ENCODE measurements at places on chromosomes 5 and 9. TPM values are rescaled to one million over a fixed set of nuclear protein-coding genes. Genes with fewer than 3 reads are reported as not detected.

- DNase-seq = no peak
- no peaks in the 10 kb centered on the region for H3K36me3 ChIP-seq
- peaks cover 5% of the 10 kb centered on the region for H3K4me1 ChIP-seq
- peaks cover 7% of the 10 kb centered on the region for H3K27me3 ChIP-seq
- no peak overlapping the region for H3K27ac ChIP-seq
Observed at GRCh38 chr9:132993511-132993939, 15.0 kb downstream of the GFI1B start.

GRCh38 chr5:67887748-67888161 lies 327.8 kb upstream of the PIK3R1 start:
- no peaks in the 10 kb centered on the region for H3K36me3 ChIP-seq
- no peak overlapping the region for H3K4me3 ChIP-seq
- H3K27me3 ChIP-seq = peaks cover 4% of the 10 kb centered on the region
- H3K4me1 ChIP-seq = no peaks in the 10 kb centered on the region
- no peak for DNase-seq

- no peak for DNase-seq
- no peaks in the 10 kb centered on the region for H3K36me3 ChIP-seq
- H3K4me3 ChIP-seq = no peak overlapping the region
- H3K27ac ChIP-seq = no peak overlapping the region
- no peaks in the 10 kb centered on the region for H3K27me3 ChIP-seq
Observed at GRCh38 chr5:69158039-69158438, 8.9 kb upstream of the CCNB1 start.

GRCh38 chr5:17123010-17123409 lies 94.4 kb upstream of the BASP1 start:
- H3K27ac ChIP-seq = no peak overlapping the region
- no peak for DNase-seq
- no peaks in the 10 kb centered on the region for H3K36me3 ChIP-seq
- peaks cover 14% of the 10 kb centered on the region for H3K4me1 ChIP-seq
- no peak overlapping the region for H3K4me3 ChIP-seq

GRCh38 chr5:61766141-61766540 lies 434.1 kb downstream of the ZSWIM6 start:
- peaks cover 21% of the 10 kb centered on the region for H3K27me3 ChIP-seq
- DNase-seq = no peak
- H3K27ac ChIP-seq = no peak overlapping the region
- H3K4me3 ChIP-seq = no peak overlapping the region
- H3K36me3 ChIP-seq = no peaks in the 10 kb centered on the region

GRCh38 chr5:148965511-148966265 lies 97.2 kb downstream of the SH3TC2 start:
- DNase-seq = peak; percentile 94
- H3K27me3 ChIP-seq = no peaks in the 10 kb centered on the region
- H3K36me3 ChIP-seq = no peaks in the 10 kb centered on the region
- peak overlapping the region; percentile 18 for H3K27ac ChIP-seq

DNA sequence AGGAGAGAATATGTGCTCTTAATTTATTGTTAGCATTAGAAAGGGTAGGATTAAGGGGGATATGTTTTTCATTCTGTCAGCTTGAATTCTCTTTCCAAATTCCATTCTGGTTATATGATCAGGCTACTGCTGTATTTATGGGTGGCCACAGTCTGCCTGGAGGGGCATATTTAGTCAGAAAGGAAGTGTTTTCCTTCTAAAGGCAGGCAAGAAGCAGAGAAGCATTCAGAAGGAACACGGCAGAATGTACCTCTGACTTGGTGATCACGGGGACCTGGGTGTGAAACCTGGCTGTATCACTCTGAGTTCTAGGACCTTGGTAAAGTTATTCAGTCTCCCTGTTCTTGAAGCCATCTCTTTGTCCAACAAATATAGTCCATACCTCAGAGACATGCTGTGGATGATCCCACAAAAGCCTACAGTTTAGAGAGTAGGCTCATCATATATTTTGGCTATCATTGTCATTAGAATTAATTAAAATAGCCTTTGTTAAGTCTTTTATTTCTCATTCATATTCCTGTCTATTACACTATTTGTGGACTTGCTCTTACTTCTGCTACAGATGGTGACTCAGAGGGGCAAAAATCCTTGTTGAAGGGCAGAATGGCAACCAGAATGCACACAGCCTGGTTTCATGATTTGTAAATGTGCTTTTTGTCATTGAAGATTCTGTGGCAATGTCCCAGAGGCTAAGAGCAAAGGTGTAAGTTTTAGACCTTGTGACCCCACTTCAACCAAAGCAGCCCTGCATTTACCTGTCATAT lies 2.7 kb downstream of the TNC start:
- peaks cover 71% of the 10 kb centered on the region for H3K27me3 ChIP-seq

DNA sequence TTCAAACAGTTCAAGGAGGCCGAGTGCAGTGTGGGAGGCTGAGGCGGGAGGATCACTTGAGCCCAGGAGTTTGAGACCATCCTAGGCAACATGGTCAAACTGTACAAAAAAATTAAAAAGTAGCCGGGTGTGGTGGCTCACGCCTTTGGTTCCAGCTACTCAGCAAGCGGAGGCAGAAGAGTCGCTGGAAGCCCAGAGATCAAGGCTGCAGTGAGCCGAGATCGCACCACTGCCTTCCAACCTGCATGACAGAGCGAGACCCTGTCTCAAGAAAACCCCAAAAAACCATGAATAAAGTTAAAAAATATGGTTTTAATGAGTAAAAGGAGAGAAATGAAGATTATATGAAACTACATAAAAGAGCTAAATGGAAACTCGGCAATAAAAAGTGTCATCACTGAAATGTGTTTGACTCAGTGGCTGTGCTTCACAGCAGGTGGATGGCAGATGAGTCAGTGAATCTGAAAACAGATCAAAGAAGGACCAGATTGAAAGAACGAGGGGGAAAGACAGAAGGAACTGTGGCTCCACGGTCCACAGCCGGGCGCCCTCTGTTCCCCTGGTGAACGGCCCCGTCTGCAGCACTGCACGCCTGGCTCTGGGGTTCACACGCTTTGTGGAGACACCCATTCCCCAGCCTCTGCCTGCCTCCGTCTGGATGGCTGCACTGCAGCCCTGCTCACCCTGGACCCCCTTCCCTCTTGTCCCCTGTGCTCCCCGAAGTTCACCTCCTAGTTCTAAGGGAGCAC lies 25.1 kb downstream of the EXD3 start:
- H3K27ac ChIP-seq = no peak overlapping the region
- no peaks in the 10 kb centered on the region for H3K27me3 ChIP-seq
- DNase-seq = no peak
- H3K4me1 ChIP-seq = peaks cover 11% of the 10 kb centered on the region
- H3K36me3 ChIP-seq = no peaks in the 10 kb centered on the region
- H3K4me3 ChIP-seq = no peak overlapping the region

PTGR1 gene
- total RNA-seq = 53.9 TPM

PCDHB13 gene
- 0.22 TPM for total RNA-seq

EQTN gene
- total RNA-seq = not detected

DNA sequence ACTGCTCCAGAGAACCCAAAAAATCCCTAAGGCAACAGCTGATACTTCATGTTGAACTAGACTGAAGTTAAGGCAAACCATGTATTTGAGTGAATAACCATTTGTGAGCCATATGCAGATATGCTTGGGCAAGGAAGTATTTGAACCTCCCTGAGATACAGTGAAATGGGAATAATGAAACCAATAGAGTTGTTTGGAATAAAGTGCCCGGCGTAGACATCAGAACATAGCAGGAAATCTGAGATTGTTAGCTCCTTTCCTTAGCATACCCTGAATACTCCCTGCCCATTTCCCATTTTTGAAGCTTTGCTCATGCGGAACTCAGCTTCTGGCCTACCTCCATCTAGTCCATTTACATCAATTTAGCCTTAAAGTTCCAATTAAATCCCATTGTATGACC lies 611.9 kb downstream of the EFNA5 start:
- H3K4me3 ChIP-seq = no peak overlapping the region
- H3K36me3 ChIP-seq = no peaks in the 10 kb centered on the region
- H3K27me3 ChIP-seq = no peaks in the 10 kb centered on the region
- no peak overlapping the region for H3K27ac ChIP-seq
- no peaks in the 10 kb centered on the region for H3K4me1 ChIP-seq

GRCh38 chr5:82338771-82339373 lies 60.7 kb upstream of the RPS23 start:
- no peak overlapping the region for H3K4me3 ChIP-seq
- no peak overlapping the region for H3K27ac ChIP-seq
- no peaks in the 10 kb centered on the region for H3K27me3 ChIP-seq

MSX2 gene
- total RNA-seq = 11.3 TPM

- H3K27ac ChIP-seq = no peak overlapping the region
- H3K36me3 ChIP-seq = no peaks in the 10 kb centered on the region
- H3K27me3 ChIP-seq = no peaks in the 10 kb centered on the region
- peaks cover 10% of the 10 kb centered on the region for H3K4me1 ChIP-seq
- DNase-seq = no peak
- no peak overlapping the region for H3K4me3 ChIP-seq
Observed at GRCh38 chr5:38473008-38473407, 83.4 kb downstream of the LIFR start.

PCDHB8 gene
- total RNA-seq = not detected

DNA sequence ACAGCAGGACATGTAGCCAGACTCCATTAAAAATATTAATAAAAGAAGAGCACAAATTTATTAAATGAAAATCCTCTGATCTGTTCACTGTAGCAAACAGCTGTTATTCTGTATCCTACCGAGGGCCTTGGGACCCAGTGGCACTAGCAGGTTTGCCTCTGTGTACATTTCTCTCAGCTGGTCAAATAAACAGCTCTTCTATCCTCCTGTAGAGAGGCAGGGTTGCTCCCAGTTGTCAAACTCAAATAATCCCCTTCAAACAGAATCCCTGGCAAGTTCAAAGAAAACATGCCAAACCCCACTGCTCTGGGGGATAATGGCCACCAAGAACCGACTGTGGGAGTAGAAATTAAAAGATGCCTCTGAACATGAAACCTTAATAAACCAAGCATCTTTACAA lies 1262.0 kb upstream of the DMAC1 start:
- no peaks in the 10 kb centered on the region for H3K4me1 ChIP-seq
- no peaks in the 10 kb centered on the region for H3K27me3 ChIP-seq
- H3K36me3 ChIP-seq = no peaks in the 10 kb centered on the region
- H3K4me3 ChIP-seq = no peak overlapping the region

SH3RF2 gene
- total RNA-seq = 14.3 TPM

FCN1 gene
- not detected for total RNA-seq

REEP2 gene
- 4.9 TPM for total RNA-seq

GRCh38 chr9:132690696-132691095 lies 20.4 kb downstream of the GTF3C4 start:
- H3K4me1 ChIP-seq = no peaks in the 10 kb centered on the region
- H3K36me3 ChIP-seq = peaks cover 45% of the 10 kb centered on the region
- H3K27me3 ChIP-seq = no peaks in the 10 kb centered on the region
- no peak overlapping the region for H3K27ac ChIP-seq
- no peak overlapping the region for H3K4me3 ChIP-seq
- no peak for DNase-seq

FBXL7 gene
- 0.05 TPM for total RNA-seq

DNA sequence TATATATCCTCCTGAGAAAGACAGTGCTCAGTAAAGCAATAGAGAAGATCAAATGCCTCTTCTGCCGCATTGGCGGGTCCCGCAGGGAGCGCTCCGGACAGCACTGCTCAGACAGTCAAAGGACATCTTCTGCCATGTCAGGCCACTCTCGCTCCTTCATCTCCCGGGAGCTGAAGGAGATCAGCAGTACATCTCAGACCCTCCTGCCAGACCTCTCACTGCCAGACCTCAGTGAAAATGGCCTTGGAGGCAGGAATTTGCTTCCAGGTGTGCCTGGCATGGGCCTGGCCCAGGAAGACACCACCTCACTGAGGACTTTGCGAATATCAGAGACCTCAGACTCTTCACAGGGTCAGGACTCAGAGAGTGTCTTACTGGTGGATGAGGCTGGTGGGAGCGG lies 12.2 kb downstream of the PTGER4 start:
- H3K27ac ChIP-seq = no peak overlapping the region
- no peaks in the 10 kb centered on the region for H3K36me3 ChIP-seq
- DNase-seq = no peak
- no peaks in the 10 kb centered on the region for H3K27me3 ChIP-seq
- no peak overlapping the region for H3K4me3 ChIP-seq
- H3K4me1 ChIP-seq = peaks cover 15% of the 10 kb centered on the region

DNA sequence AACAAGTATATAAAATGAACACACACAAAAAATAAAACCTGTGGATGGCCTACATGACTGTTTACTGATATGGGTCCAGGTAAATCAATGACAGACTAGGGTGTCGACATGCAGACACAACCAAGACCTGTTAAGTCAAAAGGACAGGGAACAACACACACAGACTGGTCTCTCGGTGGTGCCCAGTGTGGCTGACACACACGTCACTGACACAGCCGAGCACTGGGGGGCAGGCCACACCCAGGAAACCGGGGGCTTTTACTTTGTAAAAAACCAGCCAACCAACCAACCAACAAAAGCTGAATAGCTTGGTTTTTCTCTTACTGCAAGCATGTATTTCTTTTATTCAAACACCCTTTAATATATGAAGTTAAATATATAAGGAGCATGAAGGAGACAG lies 5.0 kb downstream of the FAM163B start:
- no peak overlapping the region for H3K4me3 ChIP-seq
- no peak overlapping the region for H3K27ac ChIP-seq
- H3K4me1 ChIP-seq = no peaks in the 10 kb centered on the region
- DNase-seq = no peak
- peaks cover 28% of the 10 kb centered on the region for H3K27me3 ChIP-seq
- H3K36me3 ChIP-seq = no peaks in the 10 kb centered on the region

DNA sequence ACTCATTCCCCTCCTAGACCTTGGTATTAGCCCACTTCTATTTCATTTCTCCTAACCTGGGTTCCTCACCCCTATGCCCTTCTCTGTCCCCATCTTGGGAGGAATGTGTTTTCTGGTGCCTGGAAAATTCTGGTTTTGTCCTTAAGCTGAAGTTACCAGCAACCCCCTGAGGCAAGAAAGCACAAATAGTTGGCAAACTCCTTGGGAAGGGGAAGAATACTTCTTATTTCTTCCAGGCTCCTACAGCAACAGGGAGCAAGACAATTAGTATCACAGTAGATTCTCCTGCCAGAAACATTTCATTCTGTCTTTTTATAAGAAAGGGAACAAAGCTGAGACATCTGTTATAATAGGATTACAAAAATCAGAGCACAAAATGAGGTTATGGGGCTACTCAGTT lies 142.5 kb downstream of the SNCAIP start:
- H3K27ac ChIP-seq = no peak overlapping the region
- no peaks in the 10 kb centered on the region for H3K4me1 ChIP-seq
- no peak for DNase-seq
- H3K27me3 ChIP-seq = no peaks in the 10 kb centered on the region

- DNase-seq = no peak
- H3K27ac ChIP-seq = no peak overlapping the region
Observed at GRCh38 chr5:127739807-127740384, 36.7 kb downstream of the CCDC192 start.

SPEF2 gene
- total RNA-seq = 4.6 TPM

DAPK1 gene
- 5.6 TPM for total RNA-seq

DNA sequence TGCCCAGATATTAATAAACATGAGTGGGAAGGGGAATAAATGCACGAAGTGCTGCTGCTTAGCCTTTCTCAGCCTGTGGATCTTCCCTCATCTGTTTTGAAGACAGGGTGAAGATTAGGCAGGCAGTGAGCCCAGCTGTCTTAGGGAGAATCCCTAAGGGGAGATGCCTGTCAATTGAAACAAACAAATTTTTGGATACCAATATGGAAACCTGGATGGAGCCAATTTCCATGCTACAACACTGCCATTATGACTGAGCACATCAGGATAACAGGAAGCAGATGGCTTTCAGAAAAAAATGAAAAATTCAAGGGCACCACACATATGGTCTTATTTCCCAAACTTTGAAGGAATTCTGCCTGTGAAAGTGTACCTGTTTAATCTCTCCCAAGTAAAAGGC lies 80.3 kb downstream of the HMHB1 start:
- no peak overlapping the region for H3K4me3 ChIP-seq
- no peak for DNase-seq
- no peaks in the 10 kb centered on the region for H3K27me3 ChIP-seq
- H3K4me1 ChIP-seq = no peaks in the 10 kb centered on the region

All from HCT116 (cell line).